NCI-H2081 (cell line): ENCODE measurements at places on chromosomes 4 and X.

DNA sequence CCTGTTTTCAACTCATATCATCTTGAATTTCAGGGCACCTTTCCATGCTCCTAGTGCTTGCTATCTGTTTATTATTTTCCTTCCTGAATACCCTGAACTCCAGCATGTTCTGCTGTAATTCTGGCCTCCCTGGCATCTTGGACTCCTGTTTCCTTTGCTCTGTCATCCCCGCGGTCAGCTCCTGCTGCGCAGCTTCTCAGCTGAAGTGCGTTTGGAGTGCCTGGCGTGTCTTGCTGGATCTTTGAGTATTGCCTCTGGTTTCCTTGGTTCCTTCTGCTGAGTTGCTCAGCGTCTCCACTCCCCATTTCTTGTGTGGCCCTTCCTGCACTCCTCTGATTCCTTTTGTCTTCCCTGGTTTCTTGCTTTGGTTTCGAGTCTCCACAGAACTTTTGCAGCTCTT, 84.4 kb downstream of the HTT start:
- DNase-seq, result no peak

DNA sequence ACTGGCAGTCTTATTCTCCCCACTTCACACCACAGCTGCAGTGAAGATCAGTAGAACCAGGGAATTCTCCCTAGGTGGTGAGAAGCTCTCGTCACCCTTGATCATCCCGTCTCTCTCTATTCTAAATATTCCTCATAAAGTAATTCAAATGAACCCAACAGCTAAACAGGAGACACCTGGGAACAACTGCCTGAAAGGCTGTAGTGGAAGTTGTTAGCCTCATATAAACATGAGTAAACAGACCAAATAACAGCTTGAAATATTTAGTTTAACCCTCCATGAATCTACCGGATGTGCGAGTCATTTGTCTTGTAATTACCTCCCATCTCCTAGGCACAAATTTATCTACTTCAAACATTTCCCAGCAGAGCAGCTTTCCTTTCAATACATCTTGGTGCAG, 30.4 kb upstream of the APELA start:
- peak; percentile 20 for DNase-seq

DNA sequence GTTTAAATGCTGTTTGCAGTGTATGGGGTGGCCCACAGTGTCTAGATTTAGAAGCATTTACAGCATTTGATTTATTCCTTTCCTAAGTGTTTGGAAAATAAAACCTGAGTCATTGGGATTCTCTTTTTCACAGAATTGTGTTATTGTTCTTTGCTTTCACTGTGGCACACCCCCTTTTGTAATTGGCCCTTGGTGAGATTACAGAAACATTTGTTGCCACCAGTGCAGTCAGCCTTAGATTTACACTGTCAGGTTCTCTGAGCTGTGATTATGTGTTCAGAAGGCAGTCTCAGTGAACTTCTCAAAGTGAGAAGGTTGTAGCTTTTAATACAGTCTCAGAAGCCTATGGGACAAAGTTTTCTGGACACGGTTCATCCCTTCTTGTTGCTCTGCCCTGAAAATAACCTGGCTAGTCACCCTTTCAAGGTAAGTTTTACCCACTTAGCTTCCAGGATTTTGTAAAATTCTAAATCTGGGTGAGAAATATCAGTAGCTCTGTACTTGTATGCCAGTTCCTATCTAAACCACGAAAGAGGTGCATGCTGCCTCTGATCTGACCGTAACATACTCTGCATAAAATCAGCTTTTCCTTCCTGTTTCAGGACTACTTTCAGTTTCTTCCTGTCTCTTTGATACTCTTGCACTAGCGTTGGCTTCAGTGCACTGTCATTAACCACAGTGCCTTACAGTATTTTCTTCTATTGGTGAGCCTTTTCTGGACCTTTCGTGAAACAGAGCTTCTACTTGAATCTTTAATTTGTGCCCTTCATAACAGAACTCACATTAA, 12.6 kb downstream of the RUFY3 start:
- DNase-seq, result no peak

GRCh38 chr4:139617702-139618490, 47.7 kb upstream of the MGST2 start:
- DNase-seq, result peak; percentile 3

- no peak for DNase-seq
Observed at GRCh38 chrX:11641349-11642065, 24.2 kb downstream of the ARHGAP6 start.

- DNase-seq, result no peak
Observed at GRCh38 chr4:143420227-143420626, 83.6 kb downstream of the GAB1 start.

DNA sequence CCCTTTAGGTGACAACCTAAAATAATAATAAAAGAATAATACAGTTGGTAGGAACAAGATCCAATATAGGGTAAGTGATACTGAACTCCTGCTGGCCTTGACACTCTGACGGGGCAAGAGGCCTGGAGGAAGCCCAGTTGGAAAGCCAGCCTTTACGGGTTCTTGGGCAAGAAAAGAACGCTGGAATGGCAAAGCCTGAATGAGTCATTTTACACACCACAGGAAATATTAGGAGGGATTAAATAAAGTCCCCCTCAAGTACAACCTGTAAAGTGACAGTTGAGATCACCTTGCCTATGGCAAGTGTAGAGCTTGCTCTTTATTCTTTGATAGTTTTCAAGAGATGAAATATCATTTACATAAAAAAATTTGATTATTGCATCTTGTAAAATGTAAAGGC, 244.5 kb upstream of the TLL1 start:
- no peak for DNase-seq

- no peak for DNase-seq
Observed at GRCh38 chr4:109552237-109552636, 7.8 kb upstream of the MCUB start.

DNA sequence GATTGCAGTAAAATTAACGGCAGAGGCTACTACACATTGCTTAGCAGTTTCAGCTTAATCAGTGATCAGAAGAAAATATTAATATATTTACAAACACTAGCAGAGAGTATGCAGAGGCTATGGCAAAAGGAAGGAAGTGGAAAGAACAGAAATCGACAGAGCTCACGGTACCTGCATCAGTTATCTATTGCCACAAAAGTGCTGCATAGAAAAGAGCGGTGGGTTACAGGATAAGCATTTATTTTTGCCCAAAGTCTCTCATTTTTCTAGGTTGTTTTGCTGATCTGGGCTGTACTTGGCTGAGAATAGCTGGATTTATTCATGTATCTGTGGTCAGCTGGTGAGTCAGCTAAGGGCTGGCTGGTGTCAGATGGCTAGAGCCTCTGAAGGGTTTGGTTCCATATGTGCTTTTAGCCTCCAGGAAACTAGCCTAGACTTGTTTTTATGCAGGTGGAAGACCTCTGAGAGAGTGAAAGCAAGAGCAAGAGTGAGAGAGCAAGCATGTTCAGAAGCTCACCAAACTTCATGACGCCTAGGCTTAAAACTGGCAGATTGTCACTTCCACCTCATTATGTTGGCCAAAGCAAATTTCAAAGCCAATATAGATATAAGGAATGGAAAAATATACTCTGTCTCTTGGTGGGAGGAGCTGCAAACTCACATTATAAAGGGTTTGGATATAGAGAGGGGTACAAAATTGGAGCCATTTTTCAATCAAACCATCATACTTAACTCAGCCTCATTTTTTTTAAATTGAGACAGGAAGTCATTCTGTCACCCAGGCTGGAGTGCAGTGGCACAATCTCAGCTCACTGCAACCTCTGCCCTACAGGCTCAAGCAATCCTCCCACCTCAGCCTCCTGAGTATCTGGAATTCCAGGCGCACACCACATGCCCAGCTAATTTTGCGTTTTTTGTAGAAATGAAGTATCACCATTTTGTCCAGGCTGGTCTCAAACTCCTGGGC, 153.2 kb upstream of the RPL34 start:
- no peak for DNase-seq

DNA sequence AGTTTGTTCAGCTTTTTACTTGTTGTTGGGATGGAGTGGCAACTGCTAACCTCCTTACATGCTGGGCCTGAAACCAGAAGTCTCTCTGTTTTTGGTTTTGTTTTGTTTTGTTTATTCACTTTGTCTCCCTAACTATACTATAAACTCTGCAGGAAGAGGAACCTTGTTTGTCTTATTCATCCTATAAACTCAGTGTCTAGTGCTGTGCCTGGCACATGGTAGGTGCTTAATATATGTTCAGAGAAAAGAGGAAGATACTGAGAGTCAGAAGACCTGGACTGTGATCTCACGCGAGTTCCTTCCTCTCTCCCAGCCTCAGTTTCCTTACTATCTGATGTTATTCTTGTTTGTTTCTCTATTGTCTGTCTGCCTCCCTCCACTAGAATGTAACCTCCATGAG, 71.3 kb downstream of the PRPS1 start:
- DNase-seq, result no peak

- DNase-seq, result no peak
Observed at GRCh38 chr4:135238940-135239339, 1037.4 kb upstream of the PABPC4L start.

DNA sequence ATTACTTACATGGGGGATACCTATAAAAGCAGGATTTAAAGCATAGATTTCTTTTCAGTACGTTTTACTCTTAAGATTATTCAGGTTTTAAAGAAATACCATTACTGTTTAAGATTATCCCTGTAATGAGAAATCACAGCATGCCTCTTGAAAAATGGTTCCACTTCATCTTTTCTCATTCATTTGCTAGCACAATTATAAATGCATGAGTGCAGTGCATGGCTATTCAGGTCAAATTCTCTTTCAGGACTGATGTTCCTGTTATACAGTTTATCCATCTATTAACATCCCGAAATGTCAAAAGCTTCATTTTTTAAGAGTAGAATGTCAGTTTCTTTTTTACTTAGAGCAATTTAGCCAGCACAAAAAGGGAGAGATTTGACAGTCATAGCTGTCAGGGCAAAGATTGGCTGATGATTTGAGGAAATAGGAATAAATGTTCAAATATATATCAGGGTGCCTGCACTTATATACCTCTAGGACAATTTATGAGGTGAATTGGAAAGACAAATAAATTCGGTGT, 135.2 kb downstream of the ADGRL3 start:
- no peak for DNase-seq

DNA sequence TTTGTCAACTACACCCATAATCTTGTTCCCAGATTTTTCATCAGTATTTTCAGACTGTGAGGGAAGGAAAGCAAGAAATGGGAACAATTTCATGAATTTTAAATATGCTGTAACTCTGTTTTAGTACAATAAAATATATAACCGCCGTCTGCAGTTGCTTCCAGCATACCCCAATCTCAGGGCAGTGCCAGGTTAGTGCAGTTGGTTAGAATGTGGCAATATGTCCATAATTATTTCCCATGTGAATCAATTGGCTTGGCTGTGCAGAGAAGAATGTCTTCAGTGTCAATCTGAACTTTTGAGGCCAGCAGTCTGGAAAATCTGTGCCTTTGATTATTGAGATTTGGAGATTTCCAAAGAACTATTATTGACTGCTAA, 5.0 kb upstream of the MMAA start:
- no peak for DNase-seq

- DNase-seq, result peak; percentile 60
Observed at GRCh38 chr4:3074846-3075651, 568 bp downstream of the HTT start.

- no peak for DNase-seq
Observed at GRCh38 chrX:16060252-16060651, 63.1 kb upstream of the GRPR start.

DNA sequence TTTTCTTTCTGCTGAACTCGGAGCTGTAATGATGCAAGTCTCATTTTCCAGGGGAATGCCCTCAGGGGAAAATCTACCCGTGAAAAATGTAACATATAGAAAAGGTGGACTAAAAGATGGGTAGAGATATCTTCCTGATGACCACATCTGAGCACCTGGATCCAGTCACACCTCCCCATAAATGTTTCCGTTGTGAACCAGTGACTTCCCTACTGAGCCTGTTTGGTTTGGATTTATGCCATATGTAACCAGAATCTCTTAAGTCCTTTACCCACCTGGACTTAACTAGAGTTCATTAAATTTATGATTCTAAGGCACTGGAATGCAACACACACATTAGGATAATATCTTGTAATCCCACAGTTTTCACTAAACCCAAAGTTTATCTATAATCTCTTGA, 171.1 kb downstream of the ZNF330 start:
- DNase-seq, result peak; percentile 41

DNA sequence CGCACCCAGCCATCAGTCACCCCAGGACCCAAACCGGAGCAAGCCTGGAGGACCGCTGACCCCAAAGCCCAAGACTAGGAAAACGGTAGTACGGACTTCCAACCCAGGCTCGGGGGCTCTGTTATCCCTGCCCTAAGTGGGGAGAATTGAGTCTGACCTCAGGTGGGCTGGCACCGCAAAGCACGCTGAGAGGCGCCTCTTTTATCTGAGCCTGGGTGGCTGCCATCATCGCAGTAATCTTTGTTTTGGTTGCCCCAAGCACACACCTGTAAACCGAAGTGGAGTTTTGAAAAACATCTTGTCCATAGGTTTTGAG, 894 bp upstream of the SH3RF1 start:
- no peak for DNase-seq

DNA sequence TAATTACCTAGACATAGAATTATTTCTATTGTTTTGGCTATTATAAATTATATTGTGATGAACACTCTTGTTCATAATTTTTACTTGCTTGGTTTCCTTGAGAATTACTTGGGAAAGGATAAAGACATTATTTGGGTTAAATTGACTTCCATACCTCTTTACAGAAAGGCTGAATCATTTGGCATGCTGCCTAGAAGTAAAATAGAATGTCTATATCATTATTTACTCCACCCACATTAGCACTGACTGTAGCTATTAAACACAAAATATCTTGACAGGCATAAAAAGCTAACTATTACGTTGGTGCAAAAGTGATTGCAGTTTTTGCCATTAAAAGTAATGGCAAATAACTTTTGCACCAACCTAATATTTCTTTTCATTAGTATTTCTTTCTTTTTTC, 29.7 kb upstream of the ADH6 start:
- DNase-seq, result no peak

DNA sequence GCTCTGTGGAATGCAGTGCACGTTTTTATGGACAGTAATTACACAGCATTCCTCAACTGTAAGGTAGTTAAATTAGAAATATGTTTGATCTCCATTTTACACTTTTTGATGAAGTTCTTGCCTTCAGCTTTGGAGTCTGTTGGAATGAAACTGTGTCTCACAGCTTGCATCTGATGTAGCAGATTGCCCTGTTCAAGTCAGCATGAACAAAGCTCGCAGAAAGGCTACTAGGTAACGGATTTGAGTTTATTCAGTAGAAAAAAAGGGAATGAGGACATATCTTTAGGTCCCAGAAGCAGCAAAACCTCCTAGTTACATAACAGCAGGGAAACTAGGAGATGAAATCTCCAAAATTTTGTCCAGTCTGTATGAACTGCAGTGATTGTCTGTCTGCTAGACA, 24.3 kb upstream of the CBLL2 start:
- DNase-seq, result no peak

DNA sequence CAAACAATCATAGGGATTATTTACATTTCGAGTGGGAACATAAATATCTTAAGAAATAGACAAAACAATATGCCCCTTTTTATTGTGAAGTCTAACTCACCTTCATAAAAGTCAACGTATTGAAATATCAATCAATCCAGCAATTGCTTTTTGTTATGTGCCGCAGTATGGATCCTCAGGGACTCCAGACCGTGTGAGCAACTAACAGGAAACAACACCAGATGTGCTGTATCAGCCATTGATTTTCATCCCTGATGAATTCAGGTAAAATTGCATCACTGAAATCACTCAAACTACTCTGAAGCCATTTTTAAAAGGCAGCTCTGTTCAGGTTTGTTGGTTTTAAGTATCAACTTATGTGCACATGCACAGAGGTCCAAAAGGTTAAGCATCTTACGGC, 197.3 kb upstream of the FAT1 start:
- no peak for DNase-seq
